Activated CD4-positive, alpha-beta T cell treated with anti-CD3 and anti-CD28 coated beads, Interleukin-2, amount 10 ng/mL, durations not matched to agents 24 days and 14 days (primary cell): ENCODE measurements at places on chromosomes 2 and 18. TPM values are rescaled to one million over a fixed set of nuclear protein-coding genes. Genes with fewer than 3 reads are reported as not detected.

The LIMS4 gene
- not detected in 2 replicates for total RNA-seq

The RTKN gene
- total RNA-seq: 1.1 and 2.2 TPM in 2 replicates

The C2orf80 gene
- total RNA-seq: not detected in 2 replicates

The BMPR2 gene
- 5.4 and 6.3 TPM in 2 replicates for total RNA-seq

The UGT1A4 gene
- not detected in 2 replicates for total RNA-seq

The BCL11A gene
- not detected in 2 replicates for total RNA-seq

The CERKL gene
- total RNA-seq: 0.14 TPM in 1 of 2 replicates, not detected in the other

The RNF181 gene
- total RNA-seq: 111 and 116 TPM in 2 replicates
